ENCODE measurements at places on chromosomes 5 and 9.

GRCh38 chr9:108812396-108813025 lies 43.3 kb downstream of the ACTL7B start:
- DNase-seq = no peak

DNA sequence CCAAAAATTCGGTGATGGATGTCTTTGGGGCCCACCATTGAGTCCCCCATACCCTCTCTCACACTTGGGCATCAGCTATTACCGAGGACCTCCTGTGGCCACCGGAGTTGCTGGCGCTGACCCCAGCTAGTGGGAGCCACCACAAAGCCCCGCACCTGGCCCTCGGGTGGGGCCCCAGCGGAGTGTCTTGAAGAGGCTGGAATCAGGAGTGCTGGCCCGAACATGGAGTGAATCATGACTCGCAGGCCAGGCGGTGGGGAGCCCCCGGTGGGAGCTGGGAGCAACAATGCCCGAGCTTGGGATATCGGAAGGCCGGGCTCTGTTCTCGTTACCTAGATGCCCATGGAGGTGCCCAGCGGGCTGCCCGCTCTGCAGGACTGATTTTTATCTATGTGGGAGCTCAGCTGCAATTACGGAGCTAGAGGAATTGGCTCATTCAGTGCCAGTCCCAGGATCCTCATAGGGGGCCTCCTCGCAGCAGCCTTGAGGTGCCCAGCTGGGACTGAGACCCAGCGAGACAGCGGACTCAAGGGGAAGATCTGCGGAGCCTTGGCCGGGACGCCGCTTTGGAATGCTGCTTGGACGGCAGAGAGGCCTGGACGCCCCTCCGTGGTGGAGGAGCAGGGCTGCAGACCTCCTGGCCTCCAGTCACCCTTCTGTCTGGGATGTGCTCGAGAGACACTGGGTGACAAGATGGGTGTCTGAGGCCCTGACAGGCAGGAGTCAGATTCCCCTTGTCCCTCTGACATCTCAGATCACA lies 70.8 kb downstream of the PSMB7 start:
- no peak for DNase-seq

- no peak for DNase-seq
Measured at GRCh38 chr9:38292480-38292879, 100.0 kb upstream of the ALDH1B1 start.

- DNase-seq = no peak
Measured at GRCh38 chr9:2373648-2374047, 247.9 kb upstream of the VLDLR start.

DNA sequence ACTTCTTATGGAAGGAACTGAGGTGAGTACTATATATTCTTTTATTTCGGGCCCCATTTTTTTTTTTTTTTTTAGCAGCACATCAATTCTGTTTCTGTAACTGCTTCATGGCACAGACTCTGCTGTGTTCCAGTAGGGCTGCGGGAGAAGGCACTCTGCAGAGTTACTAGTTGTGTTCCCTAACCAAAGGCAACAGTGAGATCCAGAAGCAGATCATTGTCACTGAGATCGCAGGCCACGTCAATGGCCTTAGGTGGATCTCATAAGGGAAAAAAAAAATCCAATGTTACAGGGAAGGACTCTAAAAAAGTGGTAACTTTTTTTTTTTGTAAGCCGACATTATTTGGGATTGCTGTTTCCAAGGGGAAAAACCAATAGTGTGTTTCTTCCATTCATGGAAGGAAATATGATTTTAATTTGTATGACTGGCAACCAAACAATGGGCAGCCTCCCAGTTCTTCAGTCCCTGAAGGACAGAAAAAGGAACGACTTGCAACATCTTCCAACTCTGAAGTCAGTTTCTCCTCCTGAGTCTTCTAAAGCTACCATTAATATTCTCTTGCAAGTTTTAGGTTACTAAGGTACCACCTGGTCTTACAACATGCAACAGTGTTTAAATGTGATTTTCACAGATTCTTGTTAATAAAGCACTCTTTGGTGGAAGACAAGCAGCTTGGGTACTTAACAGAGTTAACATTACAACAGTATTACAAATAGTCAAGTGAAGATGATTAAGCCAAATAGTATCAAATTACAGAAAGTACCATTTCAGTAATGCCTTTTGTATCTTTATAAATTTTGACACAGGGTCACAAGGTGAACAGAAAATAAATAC lies 52.8 kb downstream of the HABP4 start:
- DNase-seq = peak; percentile 14

DNA sequence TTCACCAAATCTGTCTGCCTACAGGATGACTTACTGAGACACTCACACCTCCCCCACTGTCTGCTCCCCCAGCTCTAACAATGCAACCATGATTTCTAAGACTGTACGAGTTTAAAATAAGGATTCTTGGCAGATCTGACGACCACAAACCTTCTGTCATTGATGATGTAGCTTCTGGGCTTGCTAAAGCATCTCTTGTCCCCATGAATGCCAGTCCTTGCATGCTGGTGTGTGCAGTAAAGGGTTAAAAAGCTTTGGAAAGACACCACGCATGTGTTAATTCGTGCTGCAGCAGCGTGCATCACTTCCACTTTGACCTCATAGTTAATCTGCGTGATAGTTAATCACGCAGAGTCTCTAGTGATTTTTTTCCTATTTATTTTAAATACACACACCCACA lies 411 bp upstream of the GABRG2 start:
- DNase-seq = no peak

DNA sequence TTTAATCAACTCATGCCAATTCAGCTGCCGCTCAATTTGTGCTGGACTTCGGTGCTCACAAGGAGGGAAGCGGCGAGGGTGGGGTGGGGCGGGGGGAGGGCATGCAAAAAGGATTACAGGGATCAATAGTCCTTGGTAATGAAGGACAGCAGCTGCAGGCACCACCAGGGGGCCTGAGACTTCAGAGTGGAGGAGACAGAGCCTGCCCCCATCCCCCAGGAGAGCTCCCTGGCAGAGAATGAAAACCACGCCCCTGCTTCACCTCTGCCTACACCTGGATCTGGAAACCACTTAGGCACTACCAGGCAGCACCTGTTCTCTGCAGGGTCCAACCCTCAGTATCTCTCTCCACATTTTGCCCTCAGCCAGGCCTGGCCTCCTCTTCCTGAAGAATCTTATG lies 155.6 kb downstream of the TRIM32 start:
- no peak for DNase-seq

GRCh38 chr5:37501152-37501551 lies 122.0 kb downstream of the WDR70 start:
- no peak for DNase-seq

DNA sequence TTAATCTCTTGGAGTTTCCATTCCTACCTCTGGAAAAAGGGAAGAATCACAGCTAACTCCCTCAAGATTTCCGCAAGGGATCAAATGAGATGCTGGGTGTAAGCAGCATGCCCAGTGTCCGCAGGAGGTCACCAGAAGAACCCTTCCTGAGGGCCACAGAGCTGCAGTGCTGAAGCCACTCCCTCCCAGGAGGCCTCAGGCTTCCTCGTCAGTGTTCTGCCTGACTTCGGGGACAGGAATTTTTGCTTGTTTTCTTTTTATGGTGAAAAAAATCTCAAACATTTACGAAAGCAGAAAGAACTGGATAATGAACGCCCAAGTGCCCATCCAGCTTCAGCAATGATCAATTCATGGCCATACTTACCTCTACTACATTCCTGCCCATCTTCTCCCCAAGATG lies 183.0 kb downstream of the CDK5RAP2 start:
- peak; percentile 61 for DNase-seq

DNA sequence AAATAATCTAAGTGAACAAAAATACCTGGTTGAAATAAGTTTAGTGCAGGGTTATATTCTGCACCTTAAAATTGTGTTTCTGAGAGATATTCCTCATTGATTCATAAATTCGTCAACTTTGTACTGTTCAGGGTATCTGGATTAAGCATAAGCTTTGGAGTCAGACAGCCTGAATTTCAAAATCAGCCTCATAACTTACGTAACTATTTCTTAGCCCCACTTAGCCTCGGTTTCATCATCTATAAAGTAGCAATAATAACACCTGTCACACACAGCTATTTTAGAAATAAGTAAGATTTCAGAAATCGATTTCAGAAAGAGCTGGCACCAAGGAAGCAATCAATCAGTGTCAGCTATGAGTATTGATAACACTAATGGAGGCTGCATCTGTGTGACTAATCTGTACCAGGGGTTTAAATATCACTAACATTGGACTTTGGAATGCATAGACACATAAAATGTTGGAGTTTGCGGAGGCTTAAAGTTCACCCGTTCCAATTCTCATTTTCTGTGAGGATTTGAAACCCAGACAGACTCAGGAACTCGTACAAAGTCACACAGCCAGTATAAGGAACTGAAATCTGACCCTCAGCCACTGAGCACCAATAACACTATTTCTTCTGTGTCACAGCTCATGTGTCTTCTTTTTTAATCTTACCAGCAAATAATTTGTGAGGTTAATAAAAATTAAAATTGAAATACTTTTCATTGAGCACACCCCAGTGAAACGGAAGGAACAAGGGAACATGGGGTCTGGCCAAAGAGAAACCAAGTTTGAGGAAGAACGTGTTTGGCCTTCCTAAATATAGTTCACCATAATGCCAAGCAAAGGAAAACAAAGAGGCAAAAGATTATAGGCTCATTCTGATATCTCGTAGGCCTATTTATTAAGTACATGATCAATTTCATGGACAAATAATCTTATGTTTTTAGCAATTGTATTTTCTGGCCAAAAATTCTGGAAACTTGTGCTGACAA lies 194.4 kb upstream of the PTGER4 start:
- no peak for DNase-seq

All from fibroblast of skin of scalp (primary cell).